ENCODE measurements at places on chromosomes 3 and 15.

DNA sequence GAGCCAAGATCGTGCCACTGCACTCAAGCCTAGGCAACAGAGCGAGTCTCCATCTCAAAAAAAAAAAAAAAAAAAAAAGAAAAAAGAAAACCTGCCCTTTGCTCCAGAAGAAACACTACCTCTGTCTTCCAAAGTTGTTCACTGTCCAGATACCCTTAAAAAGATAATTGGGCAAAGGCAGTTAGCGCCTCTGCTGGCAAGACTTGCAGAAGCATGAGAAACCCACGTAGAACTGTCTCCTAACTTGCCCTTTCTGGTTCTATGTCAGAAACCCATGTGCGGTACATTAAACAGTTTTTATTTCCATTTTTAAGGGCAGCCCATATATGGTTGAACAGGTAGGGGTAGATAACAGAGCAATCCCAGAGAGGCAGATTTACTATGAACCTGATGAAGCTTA, 1026.4 kb downstream of the ROBO2 start:
- no peak for DNase-seq

DNA sequence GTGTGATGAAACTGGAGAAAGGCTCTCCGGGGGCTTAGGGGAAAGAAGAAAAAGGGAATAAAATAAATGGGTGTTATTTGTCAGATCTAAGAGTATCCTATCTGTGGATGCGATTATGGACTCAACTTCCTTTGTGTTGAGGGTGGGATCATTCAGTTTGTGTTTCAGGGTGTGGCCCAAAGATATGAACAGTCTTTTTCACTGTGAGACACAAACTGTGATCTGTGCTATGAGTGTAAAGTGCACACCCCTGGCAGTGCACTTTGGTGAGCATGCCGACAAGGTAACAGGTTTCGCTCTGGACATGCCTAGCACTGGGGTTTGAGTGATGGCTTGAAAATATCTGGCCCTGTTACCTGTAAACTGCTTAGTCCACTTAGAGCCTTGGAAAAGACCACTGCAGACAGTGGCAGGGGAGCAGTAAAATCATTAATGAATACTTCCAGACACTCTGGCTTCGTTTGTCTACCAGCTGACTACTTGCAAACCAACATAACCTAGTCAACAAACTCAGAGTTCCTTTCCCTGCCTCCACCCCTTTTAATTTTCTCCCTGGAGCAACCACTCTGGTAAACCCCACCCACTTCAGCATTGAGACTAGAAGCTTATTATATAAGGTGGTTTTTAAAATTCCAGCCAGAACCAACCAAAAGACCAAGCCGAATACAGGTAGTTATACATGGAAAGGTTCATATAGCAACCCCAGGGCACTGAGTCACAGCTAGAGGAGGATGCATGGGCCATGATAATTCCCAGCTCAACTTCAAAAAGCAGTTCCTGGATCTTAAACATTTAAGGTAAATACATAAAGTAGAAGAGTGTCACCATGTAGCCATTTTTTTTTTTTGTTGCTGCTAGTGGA, 55.1 kb downstream of the TAMM41 start:
- no peak for DNase-seq

DNA sequence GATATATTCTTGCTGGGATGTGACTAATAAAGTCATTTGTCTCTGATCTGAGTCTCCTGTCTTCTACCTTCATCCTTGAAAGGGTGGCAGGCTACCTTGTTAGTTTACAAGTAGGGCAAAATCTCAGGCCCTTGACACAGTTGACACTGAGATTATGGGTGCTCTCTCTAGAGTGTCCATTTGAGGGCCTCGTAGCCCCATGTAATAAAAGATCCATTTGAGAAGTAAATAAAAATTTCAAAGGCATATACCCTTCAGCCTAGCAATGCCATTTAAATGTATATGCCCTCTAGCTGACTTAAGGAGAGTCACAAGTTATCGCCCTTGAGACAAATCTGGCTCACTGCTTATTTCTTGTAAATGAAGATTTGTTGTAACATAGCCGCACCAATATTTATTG, 98.6 kb downstream of the TCF12 start:
- no peak for DNase-seq

DNA sequence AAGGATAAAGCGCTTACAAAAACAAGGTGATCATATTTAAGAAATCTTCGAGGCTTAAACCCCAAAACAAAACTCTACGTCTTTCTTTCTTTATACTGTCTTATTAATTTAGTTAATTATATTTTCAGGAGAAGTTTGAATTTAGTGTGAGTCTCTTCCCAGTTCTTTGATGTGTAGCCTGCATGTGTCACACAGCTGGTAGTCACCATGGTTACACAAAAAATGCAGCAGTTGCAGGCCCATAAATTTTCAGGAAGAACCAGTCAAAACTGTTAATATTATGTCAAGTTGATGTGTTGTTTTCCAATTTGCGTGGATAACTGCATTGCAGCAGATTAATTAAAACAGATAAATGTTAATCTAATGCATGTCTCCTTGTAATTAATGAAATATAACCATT, 10.4 kb downstream of the CLSTN2 start:
- DNase-seq, result no peak

GRCh38 chr3:194691481-194692283, 6.0 kb downstream of the FAM43A start:
- no peak for DNase-seq
